ENCODE measurements at places on chromosomes 16 and 17.

- no peak for DNase-seq
Observed at GRCh38 chr17:48048384-48049126, 396 bp downstream of the NFE2L1 start.

- no peak for DNase-seq
Observed at GRCh38 chr17:48240122-48240521, 132.6 kb downstream of the SNX11 start.

GRCh38 chr16:68825427-68825826 lies 17.9 kb upstream of the TANGO6 start:
- DNase-seq = no peak

GRCh38 chr16:55754056-55754455 lies 78.8 kb downstream of the CES1 start:
- DNase-seq = no peak

GRCh38 chr16:84414789-84415326 lies 46.5 kb downstream of the ATP2C2 start:
- DNase-seq = no peak

DNA sequence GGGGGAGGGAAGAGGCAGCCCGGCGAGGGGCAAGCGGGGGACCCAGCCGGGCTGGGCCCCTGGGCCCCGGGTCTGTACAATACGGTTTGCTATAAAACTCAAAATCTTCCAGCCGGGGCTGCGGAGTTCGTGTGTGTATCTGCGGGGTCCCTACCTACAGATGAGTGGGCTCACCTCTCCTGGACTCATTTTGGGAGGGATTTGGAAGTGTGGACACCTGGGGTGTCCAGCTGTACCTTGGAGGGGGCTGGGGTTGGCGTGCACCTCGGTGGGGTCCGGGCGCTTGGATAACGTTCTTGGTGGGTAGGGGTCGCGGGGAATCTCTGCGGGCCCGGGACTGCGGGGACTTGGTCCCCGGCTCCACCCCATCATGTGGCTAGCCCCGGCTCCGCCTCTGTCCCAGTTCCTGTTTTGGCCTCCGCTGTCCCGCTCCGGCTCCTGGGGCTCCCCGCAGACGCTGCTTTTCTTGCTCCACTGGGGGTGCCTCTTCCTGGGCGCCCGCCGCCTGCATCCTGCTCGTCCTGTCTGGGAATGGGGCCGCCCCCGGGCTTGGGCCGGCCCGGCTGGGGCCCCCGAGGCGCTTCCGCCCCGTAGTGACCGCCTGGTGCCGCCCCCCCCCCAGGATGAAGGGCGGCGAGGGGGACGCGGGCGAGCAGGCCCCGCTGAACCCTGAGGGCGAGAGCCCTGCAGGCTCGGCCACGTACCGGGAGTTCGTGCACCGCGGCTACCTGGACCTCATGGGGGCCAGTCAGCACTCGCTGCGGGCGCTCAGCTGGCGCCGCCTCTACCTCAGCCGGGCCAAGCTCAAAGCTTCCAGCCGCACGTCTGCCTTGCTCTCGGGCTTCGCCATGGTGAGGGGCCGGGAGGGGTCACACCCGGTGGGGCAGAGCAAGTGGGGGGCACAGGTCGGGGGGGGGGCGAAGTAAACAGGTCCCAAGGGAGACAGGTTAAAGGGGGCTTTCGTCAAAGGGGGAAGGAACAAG lies at the start of gene ORAI3:
ORAI3 (plus strand) TSS at position 402 of the 983 bp plus-strand sequence; CDS start at position 624, 222 bp downstream.
- DNase-seq = no peak

DNA sequence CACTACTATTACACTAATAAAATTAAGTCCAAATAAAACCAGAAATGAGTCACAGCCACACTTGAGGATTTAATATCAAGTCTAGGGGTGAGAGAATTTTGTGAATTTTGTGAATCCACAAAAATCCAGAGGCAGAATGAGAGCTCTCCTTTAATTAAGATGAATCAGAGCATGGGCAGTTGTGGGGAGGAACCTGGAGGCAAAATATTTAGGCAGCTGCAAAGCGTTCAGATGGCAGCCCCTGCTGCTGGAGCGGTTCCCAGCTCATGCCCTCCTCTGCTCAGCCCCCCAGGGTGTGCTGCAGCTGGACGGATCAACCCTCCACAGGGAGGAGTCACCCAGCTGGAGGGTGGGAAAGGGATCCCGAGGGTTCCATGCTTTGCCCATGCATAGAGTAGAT lies 43.4 kb upstream of the IRX6 start:
- no peak for DNase-seq

DNA sequence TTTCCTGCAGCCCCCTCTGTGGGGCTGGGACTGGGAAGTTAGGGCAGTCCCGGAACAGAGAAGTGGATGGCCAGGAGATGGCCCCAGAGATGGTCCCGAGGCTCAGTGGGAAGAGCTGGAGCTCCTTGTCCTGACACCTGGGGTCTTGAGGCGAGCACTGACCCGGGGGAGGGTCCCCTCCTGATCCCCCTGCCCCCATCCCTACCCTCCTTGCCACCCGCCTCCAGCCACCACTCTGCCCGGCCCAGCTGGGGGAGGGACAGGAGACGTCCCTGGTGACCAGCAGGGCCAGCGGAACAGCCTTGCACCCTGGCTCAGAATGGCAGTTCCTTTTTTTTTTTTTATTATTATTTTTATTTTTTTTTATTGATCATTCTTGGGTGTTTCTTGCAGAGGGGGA lies 13.9 kb upstream of the RNF213 start:
- DNase-seq = no peak

- DNase-seq = no peak
Observed at GRCh38 chr16:2160915-2161551, 5.5 kb downstream of the TRAF7 start.

DNA sequence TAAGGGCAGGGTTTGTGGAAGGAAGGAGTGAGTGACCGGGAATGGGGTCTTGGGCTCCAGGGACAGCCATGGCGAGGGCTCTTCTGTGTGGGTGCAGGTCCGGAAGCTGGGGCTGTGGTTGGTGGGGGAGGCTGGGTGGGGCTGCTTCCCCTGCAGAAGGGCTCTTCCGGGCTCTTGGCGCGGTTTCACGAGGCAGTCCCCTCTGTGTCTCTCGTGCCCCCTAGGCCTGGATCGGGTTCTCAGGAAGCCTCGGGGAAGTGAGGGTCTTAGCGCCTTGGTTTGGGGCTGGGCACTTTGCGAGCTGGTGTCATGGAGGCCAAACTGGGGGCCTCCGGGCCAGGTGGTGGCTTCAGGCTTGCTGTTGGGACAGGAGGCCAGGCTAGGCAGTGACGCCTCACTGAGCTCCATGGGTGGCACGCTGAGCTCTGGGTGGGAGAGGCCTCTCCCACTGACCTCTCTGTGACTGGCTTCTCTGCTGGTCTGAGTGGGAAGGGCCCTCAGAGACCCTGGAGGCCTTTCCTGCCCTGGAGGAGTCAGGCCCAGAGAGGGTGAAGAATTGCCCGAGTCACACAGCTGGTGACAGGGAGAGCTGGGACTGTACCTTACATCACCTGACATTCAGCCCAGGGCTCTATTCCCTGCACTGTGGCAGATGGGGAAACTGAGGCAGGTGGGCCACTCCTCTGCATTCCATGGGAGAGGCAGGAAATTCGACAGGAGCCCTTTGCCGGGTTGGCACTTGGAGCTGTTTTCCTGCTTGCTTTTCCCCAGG lies 8.2 kb downstream of the ADCY7 start:
- DNase-seq = peak; percentile 30

- no peak for DNase-seq
Observed at GRCh38 chr17:79006046-79006445, 3.5 kb downstream of the CANT1 start.

GRCh38 chr17:41377546-41377945 lies 4.6 kb downstream of the KRT34 start:
- no peak for DNase-seq

DNA sequence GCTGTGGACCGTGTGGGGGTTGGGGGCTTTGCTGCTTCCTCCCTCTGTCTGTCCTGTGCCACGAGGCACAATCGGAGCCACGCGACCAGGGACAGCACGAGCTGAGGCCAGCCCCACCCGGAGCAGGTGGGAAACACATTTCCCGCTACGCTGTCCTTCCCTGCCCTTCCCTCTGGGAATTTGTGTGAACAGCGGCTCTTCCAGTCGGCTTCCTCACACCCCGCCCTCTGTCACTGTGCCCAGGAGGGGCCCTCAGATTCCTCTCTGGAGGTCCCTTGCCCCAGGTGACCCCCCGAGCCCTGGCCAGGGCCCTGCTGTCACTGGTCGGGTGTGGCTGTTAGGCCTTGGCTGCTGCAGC lies 19.6 kb downstream of the SPIRE2 start:
- no peak for DNase-seq

DNA sequence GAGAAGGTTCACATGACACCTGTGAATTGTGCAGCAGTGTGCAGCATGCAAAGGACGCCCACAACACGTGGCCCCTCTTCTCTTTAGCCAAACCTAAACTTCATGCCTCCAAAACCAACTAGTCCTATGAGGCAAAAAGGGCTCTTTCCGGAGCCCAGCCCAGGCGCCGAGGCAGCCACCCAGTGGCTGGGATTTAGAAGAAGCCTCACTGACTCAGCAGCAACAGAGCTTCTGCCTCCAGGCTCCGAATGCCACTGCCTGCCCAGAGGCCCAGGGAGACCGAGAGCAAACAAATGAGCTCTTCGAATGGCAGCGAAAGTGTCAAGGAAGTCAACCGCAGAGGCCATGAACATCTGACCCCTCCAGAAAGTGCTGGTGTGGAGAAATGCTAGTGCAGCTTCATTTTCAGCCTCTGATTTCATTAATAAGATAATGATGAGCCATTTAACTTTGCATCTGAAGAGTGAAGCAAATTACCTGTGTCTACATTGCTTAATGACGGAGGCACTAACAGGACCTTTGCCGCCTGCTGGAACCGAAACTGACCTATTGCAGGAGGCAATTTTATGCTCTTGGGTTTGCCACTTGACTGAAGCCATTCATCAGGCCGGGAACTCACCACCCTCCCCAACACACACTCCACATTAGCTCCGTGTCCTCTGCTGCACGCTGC lies 157.7 kb upstream of the RPL38 start:
- DNase-seq = no peak

GRCh38 chr16:88784074-88784855 lies 755 bp downstream of the PIEZO1 start:
- no peak for DNase-seq
